ENCODE measurements at places on chromosomes 6 and 20.
A peak's percentile ranks its signal among the peaks of the same experiment; 100 is the strongest.

DNA sequence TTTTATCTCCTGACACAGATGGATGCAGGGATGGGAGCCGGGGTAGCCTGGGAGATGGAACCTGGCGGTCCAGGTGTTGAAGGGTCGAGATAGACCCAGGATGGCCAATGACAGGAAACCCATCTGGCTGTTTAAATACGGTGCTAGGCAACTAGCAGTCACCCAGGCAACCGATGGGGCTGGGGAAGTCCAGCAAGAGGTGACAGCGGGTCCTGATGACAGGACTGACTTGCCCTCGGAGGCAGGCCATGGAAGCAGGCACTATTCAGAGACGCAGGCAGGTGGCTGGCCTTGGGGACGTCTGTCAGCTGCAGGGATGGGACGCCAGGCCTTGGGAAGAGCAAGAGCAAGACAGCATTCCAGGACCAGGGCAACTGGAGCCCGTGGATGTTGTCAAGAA lies 135.4 kb upstream of the RALGAPA2 start:
- no peak for DNase-seq

DNA sequence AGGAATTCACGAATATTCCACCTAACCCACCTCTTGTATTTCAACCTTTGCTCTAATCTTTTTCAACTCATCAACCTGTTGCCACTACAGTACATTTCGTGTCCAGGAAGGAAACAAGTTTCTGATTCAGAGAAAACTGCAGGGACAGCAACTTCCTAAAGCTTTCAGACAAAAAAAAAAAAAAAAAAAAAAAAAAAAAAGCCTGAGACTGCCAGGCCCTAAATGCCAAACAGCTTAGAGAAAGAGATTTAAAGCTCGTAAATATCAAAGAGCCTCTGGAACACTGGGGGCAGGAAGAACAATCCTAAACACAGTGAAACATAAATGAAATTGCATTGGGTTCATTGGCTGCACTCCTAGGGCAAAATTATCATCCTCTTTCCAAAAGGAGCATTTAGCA lies 411.2 kb upstream of the SPTLC3 start:
- no peak for DNase-seq

DNA sequence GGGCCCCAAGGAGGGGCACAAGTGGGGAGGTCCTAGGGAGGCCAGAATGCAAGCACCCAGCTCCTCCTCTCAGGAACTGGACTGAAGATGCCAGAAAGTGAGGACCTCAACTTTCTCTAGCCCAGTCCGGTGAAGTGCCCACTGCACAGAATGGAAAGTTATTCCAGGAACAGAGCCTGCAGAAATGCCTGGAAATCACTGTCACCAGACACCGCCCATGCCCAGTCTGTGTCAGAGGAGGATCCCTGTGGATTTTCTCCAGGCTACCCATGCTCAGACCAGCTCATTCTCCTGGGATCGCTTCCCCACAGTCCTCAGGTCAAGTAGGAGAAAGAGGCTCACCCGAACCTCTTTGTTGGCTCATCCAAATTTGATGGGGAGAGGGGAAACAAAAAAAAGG lies 6.5 kb downstream of the PRPH2 start:
- no peak for DNase-seq

- DNase-seq = no peak
These were observed 111.1 kb downstream of the JPH2 start for GRCh38 chr20:44075950-44076232.

GRCh38 chr20:52818491-52818890 lies 153.7 kb upstream of the TSHZ2 start:
- DNase-seq = no peak

DNA sequence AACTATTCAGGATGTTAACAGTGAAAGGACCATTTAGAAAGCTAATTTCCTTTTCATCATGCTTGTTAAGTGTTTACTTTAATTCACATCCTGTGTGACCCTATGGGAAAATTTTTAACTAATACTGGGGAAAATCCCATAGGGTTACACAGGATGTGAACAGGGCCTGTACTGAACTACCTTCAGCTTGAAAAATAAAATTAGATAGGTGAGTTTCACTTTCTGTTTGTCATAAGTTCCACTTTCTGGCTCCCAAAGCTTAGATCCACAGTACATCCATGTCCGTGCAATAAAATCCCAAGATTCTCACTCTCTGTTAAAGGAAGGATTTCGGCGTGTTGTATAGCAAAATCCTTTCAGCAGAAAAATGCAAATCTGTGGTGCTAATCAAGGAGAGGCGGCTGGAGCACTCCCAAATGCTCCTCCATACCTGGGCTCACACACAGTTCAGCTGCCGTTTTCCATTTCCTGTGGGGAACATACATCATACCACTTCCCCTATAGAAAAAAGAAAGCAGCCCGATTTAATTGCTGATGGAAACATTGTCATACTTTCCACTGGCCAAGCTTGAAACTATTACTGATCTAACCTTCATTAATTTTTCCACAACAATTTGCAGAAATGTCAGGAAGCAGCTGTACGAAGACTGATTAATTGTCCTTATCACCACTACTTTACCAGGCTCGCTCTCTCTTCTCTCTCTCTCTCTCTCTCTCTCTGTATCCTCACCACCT lies 125.2 kb downstream of the HIVEP2 start:
- peak; percentile 36 for DNase-seq

DNA sequence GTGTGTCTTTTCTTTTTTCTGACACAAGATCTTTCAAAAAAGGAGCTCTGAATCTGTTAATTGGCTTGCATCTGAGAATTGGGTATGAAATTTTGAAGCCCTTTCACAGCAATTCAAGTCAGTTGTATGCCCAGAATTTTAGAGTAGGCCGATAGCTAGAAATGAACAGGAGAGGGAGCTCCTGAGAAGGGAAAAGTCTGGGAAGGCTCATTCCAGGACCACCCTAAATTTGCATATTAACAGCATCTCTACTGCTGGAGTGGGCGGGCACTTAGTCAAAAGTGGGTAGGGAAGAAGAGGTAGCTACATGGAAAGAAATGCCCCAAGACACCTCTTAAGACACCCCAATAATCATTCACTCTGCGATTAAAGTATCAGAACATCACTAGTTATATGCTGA lies 928.3 kb downstream of the TBC1D32 start:
- DNase-seq = no peak

- DNase-seq = no peak
These were observed 18.0 kb upstream of the RSPH3 start for GRCh38 chr6:159017757-159018559.

DNA sequence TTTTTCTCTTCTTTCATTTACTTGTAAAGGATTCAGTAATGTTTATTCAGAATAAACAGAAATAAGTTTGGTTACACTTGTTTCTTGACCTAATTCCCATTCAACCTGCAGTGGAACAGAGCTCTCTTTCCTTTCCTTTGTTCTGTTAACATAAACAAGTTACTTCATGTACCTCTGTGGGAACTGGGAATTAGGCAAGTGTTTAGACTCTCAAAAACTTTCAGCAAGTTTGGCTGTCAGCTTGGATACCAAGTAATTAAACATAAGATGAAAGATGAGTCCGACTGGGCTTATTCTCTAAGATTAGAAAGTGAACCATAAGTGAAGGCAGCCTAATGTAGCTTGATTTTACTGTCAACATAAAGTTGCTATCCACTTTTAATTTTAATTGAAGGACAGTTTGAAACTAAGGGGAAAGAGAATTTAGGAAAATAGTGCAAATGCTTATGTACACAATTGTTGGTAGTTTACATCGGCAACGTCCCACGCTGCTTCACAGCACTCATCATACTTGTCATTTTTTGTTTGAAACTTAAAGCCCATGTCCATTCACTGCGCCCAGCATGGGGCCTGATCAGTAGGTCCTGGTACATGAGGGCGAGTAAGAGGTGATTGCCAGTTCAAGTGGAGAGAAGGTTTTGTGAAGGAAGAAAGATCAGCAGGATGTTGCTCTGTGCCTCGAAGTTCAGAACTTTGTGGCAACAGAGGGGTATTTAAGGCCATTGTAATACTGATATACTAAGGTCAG lies 113.0 kb downstream of the PLEKHG1 start:
- DNase-seq = no peak

GRCh38 chr6:23823421-23823820 lies 302.6 kb upstream of the NRSN1 start:
- no peak for DNase-seq

DNA sequence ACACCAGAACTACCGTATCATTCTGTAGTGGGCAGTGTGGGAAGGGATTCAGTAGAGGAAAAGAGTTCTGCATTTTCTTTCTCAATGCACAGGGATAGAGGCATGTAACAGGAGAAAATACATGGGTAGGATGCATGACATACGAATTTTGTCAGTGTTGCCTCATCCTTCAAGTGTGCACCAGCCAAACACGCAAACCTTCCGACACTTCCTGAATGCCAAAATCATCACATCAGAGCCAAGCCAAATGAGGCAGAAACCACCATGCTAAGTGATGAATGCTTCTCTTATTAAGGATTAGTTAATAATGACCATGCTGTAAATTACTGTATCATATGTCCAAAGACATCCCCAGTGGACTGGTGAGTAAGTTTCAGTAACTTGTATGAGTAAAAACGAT lies 27.3 kb downstream of the RAMACL start:
- no peak for DNase-seq

DNA sequence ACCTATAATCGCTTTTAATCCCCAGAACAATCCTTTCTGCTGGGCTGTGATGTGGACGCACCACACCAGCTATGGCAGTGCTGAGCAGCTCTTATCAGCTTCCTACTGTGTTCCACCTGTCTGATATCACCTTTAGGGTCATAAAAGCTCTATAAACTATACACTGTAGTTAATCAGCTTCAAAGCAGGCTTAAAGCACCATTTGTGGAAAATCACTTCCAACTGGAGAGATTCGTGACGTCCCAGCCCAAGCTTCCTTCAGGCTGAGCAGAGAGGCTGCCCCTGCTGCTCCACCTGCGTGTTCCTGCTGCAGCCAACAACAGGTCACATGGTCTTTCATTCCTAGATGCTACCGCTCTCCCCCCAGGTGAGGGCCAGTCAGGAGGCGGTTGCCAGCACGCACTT lies 156.5 kb downstream of the SMOC2 start:
- DNase-seq = no peak

DNA sequence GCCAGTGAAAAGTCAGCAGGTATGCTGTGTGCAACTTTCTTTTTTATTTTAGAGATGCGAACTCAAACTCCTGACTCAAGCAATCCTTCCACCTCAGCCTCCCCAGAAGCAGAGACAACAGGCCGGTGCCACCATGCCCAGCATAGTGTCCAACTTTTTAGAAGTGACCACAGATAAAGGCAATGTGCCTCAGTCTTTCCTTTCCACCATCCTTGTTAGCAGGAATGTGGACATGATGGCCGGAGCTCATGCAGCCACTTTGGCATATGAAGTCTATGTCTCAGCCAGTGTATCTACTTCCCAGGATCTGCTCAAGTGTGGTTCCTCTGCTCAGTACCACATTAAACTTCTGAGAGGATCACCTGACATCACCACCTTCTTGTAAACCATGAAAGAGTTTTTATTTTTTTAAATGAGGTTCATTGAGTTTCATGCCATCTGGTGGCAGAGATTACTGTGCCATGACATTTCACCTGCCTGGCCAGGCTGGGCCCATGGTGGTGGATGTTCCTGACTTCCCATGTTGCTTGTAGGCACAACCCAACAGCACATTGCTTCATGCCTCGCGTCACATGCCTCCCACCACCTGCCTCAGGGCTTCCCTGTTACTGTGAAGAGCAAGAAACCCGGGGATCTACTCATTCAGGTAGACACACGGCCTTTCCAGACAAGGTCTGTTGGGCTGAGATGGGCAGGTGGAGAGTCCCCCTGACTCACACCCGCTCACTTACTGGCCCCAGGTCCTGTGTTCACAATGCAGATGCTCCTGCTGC lies 216.5 kb downstream of the LY86 start:
- no peak for DNase-seq

DNA sequence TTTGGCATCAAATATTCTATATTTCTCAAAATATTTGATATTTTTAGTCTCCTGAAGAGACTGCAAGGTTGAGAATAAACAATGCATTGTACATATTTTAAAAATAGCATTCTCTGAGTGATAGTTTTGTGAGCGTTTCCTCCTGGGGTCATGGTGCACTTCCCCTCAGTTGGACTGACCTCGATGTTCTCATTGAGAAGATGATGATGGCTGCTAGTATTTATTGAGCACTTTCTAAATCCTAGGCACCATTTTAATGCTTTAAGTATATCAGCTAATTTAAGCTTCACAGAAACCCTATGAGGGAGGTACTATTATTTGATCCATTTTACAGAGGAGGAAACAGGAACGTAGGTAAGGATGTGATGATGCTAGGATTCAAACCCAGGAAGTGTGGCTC lies 18.2 kb downstream of the DSE start:
- no peak for DNase-seq

DNA sequence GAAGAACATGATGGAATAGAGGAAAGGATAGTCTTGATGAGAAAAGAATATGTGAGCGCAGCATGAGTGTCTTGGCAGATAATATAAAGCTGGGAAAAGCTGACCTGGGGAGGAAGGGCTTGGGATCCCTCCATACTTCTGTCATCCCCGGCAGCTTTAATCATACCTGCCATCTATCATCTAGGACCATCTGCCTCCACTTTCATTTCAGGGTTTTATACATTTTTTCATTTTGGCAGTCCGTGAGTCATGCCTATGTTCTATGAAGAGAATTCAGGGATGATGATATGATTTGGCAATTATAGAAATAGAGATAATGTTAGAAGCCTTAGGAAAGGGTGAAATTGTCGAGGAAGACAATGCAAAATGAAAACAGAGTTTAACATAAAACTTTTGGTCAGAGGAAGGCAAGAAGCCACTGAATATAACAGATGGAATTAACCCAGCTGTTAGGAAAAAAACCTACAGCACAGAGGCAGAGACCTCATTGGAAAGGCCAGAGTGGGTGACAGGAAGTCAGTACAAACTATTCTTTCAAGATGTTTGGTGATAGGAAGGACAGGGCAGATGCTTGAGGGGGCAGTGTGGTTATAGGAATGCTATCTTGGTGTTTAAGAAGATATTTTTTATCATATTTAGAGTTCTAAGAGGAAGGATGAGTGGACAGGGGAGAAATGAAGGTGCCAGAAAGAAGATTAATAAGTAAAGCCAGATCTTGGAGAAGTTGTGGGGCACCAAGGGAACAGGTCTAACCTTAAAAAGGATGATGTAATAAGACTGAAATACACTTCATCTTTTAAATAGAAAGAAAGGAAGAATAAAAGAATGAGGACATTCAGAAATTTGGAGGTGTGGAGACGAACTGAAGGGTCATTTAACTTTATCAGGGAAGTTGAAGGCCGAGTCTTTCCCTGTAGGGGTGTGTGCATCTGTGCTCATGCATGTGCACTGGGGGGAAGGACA lies 37.8 kb downstream of the MARCKS start:
- DNase-seq = no peak

- DNase-seq = no peak
These were observed 41.2 kb upstream of the PDE10A start for GRCh38 chr6:165704045-165704748.

DNA sequence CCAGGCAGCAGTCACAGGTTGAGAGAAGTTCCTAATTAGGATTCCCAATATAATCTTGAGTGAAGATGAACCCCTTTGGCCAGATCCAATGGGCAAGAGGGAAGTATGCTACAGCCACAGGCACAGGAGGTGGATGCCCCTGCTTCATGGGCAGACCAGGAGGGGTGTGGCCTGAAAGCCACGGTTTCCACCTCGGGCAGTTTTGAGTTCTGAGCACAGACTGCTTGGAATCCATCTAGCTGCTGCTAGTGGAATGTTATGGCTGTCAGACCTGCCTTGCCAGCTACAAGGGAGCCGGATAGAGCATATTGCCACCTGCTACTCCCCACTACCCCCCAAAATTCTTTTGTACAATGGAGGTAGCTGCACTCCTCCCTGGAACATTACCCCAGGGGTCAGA lies 672.9 kb downstream of the HACE1 start:
- no peak for DNase-seq

GRCh38 chr20:34190679-34191090 lies 50.5 kb upstream of the ASIP start:
- DNase-seq = peak; percentile 84

- no peak for DNase-seq
These were observed 21.4 kb upstream of the PLAGL1 start for GRCh38 chr6:144029452-144029851.
